Spinal cord (tissue), 10 donors: ENCODE measurements at places on chromosomes 4 and X. TPM values are rescaled to one million over a fixed set of nuclear protein-coding genes. Genes with fewer than 3 reads are reported as not detected.

Gene GPRASP1
- total RNA-seq = 55.5 TPM

Gene FATE1
- 0.39 TPM for total RNA-seq

Gene PDCL2
- total RNA-seq = not detected

Gene TMSB15C
- total RNA-seq = 12.8 TPM

Gene NAT8L
- total RNA-seq = 13.8 TPM

Gene SGMS2
- total RNA-seq = 15.2 TPM

Gene NSG1
- total RNA-seq = 170 TPM

Gene CYSLTR1
- total RNA-seq = 9.2 TPM

Gene ARR3
- total RNA-seq = not detected

DNA sequence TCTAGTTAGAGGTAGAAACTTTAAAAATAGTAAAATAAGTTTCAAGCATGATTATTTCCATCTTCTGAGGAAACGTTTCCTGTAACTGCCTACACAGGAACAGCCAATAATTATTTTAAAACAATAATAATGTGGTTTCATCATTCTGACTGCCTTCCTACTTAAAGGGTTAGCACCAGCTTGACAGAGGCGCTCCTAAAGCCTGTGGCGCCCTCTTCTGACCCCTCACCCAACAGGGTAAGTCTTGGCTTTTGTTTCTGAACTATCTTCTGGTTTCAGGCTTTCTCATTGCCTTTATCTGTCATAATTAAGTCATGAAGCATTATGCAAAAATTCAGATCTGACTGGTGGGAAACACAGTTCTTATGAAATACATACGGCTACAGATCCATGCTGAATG lies 96.7 kb downstream of the ITM2A start:
- DNase-seq = no peak
- no peaks in the 10 kb centered on the region for H3K36me3 ChIP-seq
- no peaks in the 10 kb centered on the region for H3K4me1 ChIP-seq

- no peak overlapping the region for H3K27ac ChIP-seq
- DNase-seq = peak; percentile 47
- no peaks in the 10 kb centered on the region for H3K36me3 ChIP-seq
- peak overlapping the region; percentile 67 for H3K4me3 ChIP-seq
- H3K27me3 ChIP-seq = peaks cover 7% of the 10 kb centered on the region
- H3K4me1 ChIP-seq = no peaks in the 10 kb centered on the region
These were observed 59.9 kb downstream of the GSPT2 start for GRCh38 chrX:51802917-51803688.

DNA sequence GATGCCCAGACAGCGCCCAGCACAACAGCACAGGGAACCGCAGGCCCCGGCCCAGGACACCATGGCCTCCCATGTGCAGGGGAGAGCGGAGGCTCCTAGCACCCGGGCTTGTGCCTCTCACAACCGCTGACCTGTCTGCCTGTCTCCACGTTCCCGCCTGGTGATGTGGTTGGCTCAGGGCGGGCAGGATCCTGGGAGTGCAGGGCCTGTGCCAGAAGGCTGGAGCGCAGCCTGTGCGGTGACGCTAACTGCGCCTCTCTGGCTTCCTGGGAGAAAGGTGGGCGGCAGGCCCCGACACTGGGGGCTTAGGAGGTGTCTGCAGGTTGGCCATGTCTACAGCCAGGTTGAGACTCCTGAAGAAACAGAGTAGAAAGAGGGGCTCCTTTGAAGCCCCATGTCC lies 48.7 kb downstream of the CPZ start:
- H3K27me3 ChIP-seq = peaks cover 3% of the 10 kb centered on the region
- DNase-seq = no peak
- no peak overlapping the region for H3K27ac ChIP-seq
- H3K4me3 ChIP-seq = no peak overlapping the region
- no peaks in the 10 kb centered on the region for H3K36me3 ChIP-seq

DNA sequence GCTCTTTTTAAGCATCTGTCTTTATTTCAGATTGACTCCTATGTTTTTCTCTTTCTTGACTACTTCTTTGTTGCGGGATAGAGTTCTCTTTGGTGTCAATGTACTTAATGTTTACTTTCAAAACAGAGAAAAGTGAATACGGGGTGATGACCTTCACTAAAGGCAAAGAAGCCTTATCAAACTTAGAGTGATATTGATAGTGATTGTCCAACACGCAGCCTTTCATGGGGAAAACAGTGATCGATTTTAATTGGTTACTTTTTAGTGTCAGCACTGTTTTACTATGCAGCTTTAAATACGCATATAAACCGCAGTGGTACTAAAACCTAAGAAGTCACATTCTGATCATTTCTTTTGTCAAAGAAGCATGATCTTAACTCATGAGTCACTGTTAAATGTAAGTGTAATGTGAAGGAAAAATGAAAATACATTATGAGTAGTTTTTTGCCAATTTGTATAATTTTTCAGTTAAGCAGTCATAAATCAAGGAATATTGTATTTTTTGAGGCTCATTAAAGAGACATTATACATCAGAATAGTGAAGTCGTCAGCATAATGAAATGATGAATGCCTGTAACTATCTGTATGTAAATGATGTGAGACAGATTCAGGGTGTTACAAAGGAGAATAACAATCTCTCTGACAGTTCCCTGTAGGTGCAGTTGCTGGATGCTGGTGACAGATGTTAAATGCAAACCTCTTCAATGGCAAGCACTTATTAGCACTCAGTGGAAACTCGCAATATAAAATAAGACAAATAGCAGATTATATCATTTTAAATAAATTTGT lies 2082.8 kb upstream of the TENM3 start:
- no peaks in the 10 kb centered on the region for H3K27me3 ChIP-seq
- DNase-seq = peak; percentile 11
- H3K4me1 ChIP-seq = no peaks in the 10 kb centered on the region
- no peaks in the 10 kb centered on the region for H3K36me3 ChIP-seq
- H3K4me3 ChIP-seq = no peak overlapping the region
- H3K27ac ChIP-seq = no peak overlapping the region

DNA sequence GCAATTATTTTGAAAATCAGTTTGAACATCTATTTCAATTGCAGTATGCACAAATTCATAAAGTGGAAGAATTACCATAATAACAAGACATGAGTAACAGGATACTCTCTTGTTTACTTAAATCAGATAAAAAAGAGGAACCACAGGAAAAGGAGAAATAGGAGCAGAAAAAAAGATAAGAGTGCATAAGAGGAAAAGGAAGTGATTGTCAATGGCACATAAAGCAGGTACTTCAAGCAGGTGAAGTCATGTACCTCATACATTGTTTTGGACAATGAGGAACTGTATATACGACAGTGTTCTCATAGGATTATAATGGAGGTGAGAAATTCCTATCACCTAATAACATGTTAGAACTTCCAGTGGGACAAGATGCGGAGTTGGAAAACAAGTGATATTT lies 334.5 kb upstream of the PCDH7 start:
- H3K36me3 ChIP-seq = no peaks in the 10 kb centered on the region
- DNase-seq = no peak
- no peaks in the 10 kb centered on the region for H3K4me1 ChIP-seq
- no peak overlapping the region for H3K27ac ChIP-seq
- no peak overlapping the region for H3K4me3 ChIP-seq
- no peaks in the 10 kb centered on the region for H3K27me3 ChIP-seq

- H3K27ac ChIP-seq = no peak overlapping the region
- no peak for DNase-seq
- no peaks in the 10 kb centered on the region for H3K27me3 ChIP-seq
- H3K4me3 ChIP-seq = no peak overlapping the region
These were observed 8.1 kb upstream of the PPP2R3B start for GRCh38 chrX:394830-395229.

DNA sequence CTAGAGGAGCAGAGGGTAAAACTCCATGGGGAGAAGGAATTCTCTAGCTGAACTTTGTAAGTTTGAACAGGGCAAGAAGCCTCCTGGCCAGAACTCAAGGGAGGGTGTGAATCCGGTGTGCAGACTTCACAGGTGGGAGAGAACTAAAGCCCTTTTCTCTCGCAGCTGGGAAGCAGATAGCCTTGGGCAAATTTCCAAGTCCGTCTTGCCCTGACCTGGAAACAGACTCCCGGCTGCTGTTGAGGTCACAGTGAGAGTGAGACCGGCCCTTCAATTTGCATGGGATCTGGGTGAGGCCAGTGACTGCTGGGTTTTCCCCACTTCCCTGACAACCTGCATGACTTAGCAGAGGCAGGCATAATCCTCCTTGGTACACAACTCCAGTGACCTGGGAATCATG lies 94.5 kb upstream of the ZNF827 start:
- no peak overlapping the region for H3K4me3 ChIP-seq
- no peaks in the 10 kb centered on the region for H3K27me3 ChIP-seq
- no peaks in the 10 kb centered on the region for H3K4me1 ChIP-seq
- no peak for DNase-seq
- H3K27ac ChIP-seq = no peak overlapping the region

- DNase-seq = peak; percentile 15
- H3K36me3 ChIP-seq = no peaks in the 10 kb centered on the region
- peak within 1 kb of the TSS; percentile 95 for H3K27ac ChIP-seq
- peaks cover 1% of the 10 kb centered on the region for H3K27me3 ChIP-seq
These were observed at the start of gene STS for GRCh38 chrX:7147413-7147977. TSS of gene STS (plus strand) at chrX:7147712. CDS start at chrX:7253200, 105,488 bp downstream.

- no peaks in the 10 kb centered on the region for H3K36me3 ChIP-seq
- no peak overlapping the region for H3K27ac ChIP-seq
- H3K27me3 ChIP-seq = no peaks in the 10 kb centered on the region
These were observed 909.8 kb upstream of the FTHL17 start for GRCh38 chrX:31981546-31982062.

DNA sequence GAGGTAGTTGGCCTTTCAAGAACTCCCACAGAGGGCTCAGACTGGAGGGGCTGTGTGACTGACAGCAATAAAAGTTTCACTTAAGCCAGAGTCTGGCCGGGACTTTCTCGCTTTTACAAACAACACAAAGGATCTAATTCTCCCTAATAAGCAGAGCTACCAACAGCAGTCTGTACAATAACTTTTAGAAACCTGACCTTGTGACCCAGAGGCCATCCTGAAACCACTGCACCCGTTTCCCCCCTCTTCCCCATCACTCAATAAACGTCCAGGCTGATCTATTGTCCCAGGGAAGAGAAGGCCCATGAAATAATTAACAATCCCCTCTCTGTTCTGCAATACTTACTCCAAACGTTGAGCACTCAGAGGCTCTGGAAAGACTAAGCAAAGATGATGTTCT lies 442.4 kb downstream of the ZIC3 start:
- H3K4me1 ChIP-seq = no peaks in the 10 kb centered on the region
- no peak for DNase-seq
- H3K27me3 ChIP-seq = peaks cover 3% of the 10 kb centered on the region
- no peak overlapping the region for H3K27ac ChIP-seq
- H3K4me3 ChIP-seq = no peak overlapping the region
- H3K36me3 ChIP-seq = no peaks in the 10 kb centered on the region

DNA sequence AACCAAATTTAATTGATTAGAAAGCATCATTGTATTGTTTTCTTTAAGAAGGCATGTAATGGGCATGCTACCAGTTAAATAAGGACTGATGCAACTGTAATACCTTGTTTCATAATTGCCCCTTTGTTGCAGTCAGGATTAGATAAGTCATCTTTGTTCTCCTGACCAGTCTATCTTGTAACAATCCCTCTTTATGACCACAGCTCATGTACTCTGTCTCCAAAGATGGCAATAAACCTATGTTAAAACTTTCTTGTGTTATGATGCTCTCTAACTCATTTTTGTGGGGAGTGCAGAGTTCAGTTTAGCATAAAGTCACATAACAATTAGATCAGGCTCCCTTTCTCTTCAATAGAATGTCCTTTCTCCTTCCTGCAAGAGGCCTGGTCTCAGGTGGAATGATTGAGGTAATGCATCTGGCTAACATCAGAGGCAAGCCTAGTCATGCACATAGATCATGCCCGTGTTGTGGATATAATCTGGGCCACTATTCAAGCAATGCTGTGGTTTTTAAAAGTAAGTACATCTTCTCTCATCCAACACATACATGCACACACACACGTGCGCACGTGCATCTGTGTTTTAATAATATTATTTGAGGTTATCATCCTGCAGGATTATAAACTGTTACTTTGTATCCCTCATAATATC lies 45.6 kb downstream of the TMEM154 start:
- H3K27ac ChIP-seq = no peak overlapping the region
- H3K4me1 ChIP-seq = no peaks in the 10 kb centered on the region
- no peak for DNase-seq
- no peak overlapping the region for H3K4me3 ChIP-seq

GRCh38 chr4:103144926-103145325 lies 45.3 kb upstream of the BDH2 start:
- H3K4me1 ChIP-seq = no peaks in the 10 kb centered on the region
- no peaks in the 10 kb centered on the region for H3K27me3 ChIP-seq
- no peak overlapping the region for H3K27ac ChIP-seq
- H3K36me3 ChIP-seq = no peaks in the 10 kb centered on the region
- no peak for DNase-seq

DNA sequence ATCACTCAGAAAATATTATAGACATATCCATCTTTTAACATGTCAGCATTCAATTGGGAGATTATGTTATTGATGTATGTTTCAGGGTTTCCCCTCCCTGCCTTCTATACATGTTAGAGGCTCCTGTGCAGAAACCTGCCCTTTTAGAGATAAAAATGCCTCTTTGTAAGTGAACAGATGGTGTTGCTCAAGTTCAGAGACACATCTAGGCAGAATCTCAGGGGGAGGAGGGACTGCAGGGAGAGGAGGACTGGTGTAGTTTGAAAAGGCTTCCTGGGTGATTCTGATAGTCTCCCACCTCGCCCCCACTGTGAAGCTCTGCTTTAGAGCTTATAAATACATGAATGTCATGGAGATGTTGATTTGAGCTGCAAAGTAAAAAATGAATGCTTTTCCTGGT lies 12.0 kb upstream of the UNC5C start:
- no peak for DNase-seq
- H3K4me3 ChIP-seq = no peak overlapping the region
- no peak overlapping the region for H3K27ac ChIP-seq
- H3K27me3 ChIP-seq = no peaks in the 10 kb centered on the region
- no peaks in the 10 kb centered on the region for H3K36me3 ChIP-seq

DNA sequence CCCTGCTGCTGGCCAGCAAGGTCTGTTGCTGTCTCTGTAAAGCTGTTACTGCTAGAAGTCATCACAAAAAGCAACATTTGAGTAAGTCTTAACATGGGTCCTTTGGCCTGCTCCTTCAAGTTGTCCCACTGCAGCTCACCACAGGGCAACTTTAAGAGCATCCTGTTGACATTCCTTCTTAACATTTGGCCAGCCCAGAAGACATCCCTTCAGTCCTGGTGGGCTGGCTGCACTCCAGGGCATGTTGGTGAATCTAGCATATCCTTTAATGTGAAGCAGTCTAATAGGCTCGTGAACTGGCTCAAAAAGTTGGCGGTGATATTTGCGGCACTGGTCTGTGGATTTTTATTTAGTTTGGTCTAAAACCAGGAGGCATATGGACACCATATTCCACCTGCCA lies 92.2 kb upstream of the MAML3 start:
- peaks cover 10% of the 10 kb centered on the region for H3K4me1 ChIP-seq
- H3K27ac ChIP-seq = no peak overlapping the region
- no peak for DNase-seq
- no peak overlapping the region for H3K4me3 ChIP-seq
- no peaks in the 10 kb centered on the region for H3K36me3 ChIP-seq
- H3K27me3 ChIP-seq = no peaks in the 10 kb centered on the region

DNA sequence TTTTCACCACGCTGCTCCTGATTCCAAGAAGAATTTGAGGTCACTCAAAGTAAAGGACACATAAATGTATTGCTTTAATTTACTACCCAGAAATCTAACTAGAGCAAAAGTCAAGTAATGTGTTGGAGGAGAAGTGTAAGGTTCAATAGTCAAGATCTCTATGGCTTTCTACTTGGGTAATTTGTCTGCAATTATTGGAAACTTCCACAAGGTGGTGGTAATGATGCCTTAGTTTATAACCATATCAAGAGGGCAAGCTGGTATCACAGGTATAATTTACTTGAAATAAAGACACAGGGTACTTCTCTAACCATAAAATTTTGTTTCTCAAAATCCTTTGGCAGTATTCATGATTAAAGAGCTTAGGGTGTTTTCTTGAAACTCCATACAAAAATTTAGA lies 10.2 kb upstream of the GRIA3 start:
- no peak for DNase-seq
- no peaks in the 10 kb centered on the region for H3K36me3 ChIP-seq
- no peaks in the 10 kb centered on the region for H3K27me3 ChIP-seq
- H3K4me1 ChIP-seq = no peaks in the 10 kb centered on the region
- no peak overlapping the region for H3K4me3 ChIP-seq
